HFFc6 (cell line): ENCODE measurements at places on chromosomes 11 and 22. TPM values are rescaled to one million over a fixed set of nuclear protein-coding genes. Genes with fewer than 3 reads are reported as not detected.
A peak's percentile ranks its signal among the peaks of the same experiment; 100 is the strongest.

DNA sequence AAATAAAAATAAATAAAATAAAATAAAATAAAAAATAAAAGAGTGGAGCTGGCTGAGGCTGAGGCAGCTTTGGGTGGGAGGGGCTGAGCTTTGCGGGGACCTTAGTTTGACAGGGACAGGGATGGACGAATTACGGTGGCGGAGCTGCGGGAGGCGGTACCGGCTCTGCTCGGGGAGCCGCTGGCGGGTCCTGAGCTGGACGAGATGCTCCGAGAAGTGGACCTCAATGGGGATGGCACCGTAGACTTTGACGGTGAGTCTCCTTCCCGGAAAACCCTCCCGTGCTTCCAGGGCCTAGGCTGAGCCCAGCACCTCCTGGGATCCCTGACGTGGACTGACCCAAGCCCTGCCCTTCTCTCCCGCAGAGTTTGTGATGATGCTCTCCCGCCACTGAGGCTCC, 3.1 kb downstream of the CABP4 start:
- DNase-seq, result no peak

- no peak for DNase-seq
These were observed 541.7 kb downstream of the METTL15 start for GRCh38 chr11:28649922-28650321.

The OR2AG2 gene
- total RNA-seq, result 0.07 TPM in 2 of 3 replicates, not detected in the other

GRCh38 chr11:89021339-89021738, 44.4 kb downstream of the GRM5 start:
- DNase-seq, result no peak

GRCh38 chr11:64263021-64263946, 12.0 kb downstream of the PLCB3 start:
- peak; percentile 47 for DNase-seq

The HDHD5 gene
- 15.3 to 23.9 TPM (median 20.1 TPM) in 3 replicates for total RNA-seq

DNA sequence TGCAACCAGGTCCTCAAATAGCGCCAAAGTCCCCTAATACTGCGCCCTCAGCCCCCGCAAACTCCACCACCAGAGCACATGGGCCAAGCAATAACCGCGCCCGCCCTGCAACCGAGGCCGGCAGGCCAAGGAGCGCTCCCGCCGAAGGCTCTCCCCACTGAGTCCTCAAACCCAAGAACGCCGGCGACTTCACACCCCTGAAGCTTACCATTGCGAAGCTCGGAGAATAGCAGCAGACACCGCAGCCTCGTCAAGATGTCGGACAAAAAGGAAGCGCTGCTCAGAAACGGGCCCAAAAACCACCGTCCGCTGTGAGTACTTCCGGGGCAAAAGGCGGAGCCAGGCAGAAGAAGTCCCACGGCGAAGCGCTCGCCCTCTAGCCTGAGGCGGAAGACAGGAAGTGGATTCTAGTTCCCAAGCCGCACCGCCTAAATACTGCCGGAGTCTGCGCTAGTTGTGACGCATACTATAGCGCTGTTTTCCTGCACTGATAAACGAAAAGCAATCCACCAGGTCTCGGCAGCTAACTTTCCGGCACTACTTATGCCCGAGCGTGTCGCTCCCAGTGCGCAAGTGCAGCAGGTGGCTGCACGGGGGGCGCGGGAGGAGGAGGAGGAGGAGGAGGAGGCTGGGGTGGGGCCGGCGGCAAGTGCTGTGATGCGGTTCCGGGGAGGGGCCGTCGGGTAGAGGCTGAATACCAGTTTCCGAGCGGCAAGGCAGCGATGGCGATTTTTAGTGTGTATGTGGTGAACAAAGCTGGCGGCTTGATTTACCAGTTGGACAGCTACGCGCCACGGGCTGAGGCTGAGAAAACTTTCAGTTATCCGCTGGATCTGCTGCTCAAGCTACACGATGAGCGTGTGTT, at the start of the genes RPS25 and TRAPPC4:
Gene RPS25 (minus strand): TSS at position 270 of the 865 bp plus-strand sequence. CDS start 59 bp downstream, at position 211.
Gene TRAPPC4 (plus strand): TSS at position 693 of the 865 bp plus-strand sequence. CDS start 30 bp downstream, at position 723.
- peak; percentile 95 for DNase-seq

The ST14 gene
- not detected in 3 replicates for total RNA-seq

GRCh38 chr11:111737444-111738210, 28.6 kb downstream of the PPP2R1B start:
- no peak for DNase-seq

DNA sequence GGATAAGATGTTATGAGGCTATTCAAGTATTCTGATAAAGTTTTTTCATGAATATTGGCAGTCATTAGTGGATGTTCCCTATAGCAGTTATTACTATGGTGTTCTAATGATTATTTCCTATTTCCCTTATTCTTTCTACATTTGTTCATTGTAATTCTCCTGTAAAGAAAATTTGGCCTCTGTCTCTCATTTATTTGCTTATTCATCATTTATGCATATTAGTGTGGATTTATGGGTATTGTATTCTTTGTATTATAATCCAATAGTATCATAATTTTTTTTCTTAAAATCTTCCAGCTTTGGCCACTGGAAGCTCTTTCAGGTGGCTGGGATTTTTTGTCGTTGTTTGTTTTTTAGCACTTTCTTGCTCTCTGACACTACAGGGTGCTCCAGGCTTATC, 47.3 kb downstream of the JAM3 start:
- DNase-seq, result no peak

The RIMBP3B gene
- total RNA-seq, result 0.27 to 0.36 TPM (median 0.34 TPM) in 3 replicates

DNA sequence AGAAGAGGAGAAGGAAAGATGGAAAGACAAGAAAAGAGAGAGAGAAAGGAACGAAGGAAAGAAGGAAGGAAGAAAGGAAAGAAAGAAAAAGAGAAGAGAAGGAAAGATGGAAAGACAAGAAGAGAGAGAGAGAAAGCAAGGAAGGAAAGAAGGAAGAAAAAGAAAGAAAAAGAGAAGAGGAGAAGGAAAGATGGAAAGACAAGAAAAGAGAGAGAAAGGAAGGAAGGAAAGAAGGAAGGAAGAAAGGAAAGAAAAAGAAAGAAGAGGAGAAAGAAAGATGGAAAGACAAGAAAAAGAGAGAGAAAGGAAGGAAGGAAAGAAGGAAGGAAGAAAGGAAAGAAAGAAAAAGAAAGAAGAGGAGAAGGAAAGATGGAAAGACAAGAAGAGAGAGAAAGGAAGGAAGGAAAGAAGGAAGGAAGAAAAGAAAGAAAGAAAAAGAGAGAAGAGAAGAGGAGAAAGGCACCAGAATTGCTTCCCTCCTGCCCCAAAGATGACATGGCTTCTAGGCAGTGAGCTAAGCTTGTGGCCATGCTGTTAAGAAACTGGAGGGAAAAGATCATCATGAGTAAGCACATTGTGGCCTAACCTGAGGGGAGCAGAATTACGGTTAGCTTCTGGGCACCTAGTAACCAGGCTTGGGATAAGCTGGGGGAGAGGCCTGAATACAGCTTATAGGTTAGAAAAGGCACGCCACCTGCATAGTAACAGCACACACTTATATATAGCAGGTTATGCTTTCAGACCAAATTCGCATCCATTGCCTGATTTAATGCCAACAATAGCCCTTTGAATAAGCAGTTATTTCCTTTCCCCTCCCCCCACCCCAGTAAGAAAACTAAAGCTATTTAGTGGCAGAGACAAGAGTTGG, 2.3 kb upstream of the ST3GAL4 start:
- peak; percentile 81 for DNase-seq

- DNase-seq, result peak; percentile 48
These were observed 5.1 kb upstream of the KLHL35 start for GRCh38 chr11:75437966-75438659.

DNA sequence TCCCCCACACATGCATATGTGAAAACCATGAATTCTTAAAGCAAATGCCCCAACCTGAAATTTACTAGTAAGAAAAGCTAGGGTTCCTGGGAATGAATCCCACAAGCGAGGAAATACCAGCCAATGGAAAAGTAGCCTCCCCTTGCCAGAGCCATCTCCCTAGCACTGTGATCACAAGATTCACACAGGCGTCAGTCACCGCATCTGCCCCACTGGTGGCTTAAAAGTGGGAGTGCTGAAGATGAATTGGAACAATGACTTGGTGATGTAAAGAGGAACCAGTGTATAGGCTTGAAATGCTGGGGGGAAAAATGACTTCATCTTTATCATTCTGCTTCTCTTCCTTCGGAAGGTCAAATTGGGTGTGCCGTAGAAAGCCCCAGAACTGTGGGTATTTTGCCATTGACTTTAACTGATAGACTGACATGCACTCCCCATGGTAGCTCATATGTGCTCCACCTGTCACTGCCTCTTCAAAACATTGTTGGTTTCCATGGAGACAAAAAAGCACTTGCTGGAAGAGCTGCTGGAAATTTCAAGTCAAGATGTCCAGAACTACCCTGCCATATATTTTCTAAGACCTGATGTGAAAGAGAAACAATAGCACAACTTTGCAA, 19.2 kb upstream of the ASPHD2 start:
- no peak for DNase-seq

- DNase-seq, result peak; percentile 46
These were observed 3.3 kb upstream of the ARHGAP20 start for GRCh38 chr11:110715541-110715940.

GRCh38 chr11:69563946-69564775, 76.8 kb upstream of the CCND1 start:
- DNase-seq, result peak; percentile 20

DNA sequence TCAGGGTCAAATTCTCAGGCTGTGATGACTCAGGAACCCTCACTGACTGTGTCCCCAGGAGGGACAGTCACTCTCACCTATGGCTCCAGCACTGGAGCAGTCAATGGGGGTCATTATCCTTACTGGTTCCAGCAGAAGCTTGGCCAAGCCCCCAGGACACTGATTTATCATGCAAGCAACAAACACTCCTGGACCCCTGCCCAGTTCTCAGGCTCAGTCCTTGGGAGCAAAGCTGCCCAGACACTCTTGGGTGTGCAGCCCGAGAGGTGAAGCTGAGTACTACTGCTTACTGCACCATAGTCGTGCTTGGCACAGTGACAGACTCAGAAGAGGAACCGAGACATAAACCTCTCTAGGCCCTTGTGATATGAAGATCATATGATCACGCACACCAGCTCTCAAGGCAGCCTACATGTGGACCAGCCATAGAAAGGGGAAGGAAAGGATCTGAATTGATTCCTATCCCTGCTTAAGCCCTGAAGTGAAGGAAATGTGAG, 58.2 kb downstream of the ZNF280B start:
- no peak for DNase-seq

The MYRF gene
- total RNA-seq, result 0.24 to 0.64 TPM (median 0.39 TPM) in 3 replicates

DNA sequence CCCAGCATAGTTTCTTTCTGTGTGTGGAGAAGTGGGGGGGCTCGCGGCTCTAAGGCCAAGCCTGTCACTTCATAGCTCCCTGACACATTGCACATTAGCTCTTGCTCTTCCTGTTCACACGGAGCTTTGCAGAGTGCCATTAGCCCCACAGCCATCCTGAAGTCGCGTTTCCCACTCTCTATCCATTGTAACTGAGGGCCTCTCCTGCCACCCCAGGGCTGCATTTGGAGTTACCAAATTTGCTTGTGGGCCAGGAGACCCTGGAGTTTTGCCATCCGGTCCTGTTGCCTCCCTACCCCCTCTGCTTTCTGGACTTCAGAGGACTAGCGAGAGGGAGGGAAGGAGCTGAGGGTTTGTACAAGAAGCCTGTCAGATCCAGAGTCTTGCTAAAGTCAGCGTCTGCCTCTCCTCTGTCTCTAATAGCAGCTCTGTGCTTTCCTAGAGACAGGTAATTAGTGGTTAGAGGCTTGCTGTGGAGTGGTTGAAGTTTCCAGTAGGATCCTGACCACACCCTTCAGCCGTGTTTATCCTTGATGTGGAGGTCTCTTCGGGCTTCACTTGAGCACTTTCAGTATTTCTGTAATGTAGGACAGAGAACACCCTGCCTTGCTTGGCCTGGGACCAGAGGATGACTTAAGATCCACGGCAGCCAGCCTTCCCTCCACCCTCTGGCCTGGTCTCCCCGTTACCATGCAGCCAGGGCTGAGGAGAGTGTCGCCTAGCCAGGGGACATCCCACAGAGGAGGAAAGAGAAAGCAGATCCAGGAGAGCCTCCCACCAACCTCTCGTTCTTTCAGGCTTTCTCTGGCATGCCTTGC, 14.1 kb downstream of the DCPS start:
- DNase-seq, result peak; percentile 61

The TRAF6 gene
- 7.9 and 8.4 TPM in 2 replicates for total RNA-seq

- no peak for DNase-seq
These were observed at the start of gene CHEK1 for GRCh38 chr11:125624756-125625213. CHEK1 (plus strand) TSS chr11:125625163; CDS start chr11:125626769, 1,606 bp downstream.

GRCh38 chr11:130055617-130056016, 14.1 kb upstream of the APLP2 start:
- peak; percentile 25 for DNase-seq

- DNase-seq, result no peak
These were observed 11.6 kb downstream of the DGCR2 start for GRCh38 chr22:19110646-19111045.

GRCh38 chr11:96267496-96268032, 75.4 kb downstream of the MAML2 start:
- no peak for DNase-seq

DNA sequence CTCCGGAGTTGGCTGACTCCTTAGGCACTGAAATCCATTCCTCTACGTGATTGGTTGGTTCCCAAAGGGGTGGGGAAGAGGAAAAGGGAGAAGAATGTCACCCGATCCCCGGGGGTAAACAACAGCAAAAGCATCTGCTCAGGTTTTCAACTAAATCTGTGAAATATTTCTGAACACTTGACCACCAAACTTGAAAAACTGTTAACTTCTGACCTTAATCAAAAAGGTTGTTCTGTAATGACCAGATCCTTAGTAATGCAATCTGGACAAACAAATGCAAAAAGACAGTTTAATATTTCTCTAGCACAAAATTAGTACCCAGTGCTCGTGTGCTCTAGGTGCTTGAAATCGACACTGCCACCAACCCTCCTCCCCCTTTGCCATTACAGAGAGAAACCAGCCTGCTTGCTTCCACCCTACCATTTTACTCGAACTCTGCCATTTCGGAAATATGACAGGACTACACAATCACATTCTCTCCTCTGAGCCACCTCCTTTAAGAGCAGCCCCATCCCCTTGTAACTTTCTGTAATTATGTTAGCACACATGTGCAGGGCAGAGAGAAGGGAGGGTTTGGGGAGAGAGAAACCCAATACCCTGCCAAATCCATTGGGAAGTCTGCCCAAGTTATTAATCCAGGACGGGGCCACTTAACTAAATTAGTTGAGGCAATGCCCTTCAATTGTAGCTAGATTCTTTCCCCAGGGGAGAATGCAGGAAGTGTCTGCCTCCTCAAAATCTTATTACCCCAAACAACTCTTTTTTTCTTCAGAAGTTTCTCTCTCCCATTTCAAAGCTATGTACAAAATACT, 113.8 kb downstream of the RBFOX2 start:
- peak; percentile 85 for DNase-seq
